Fibroblast of skin of right biceps (primary cell): ENCODE measurements at places on chromosomes 3 and 15.
A peak's percentile ranks its signal among the peaks of the same experiment; 100 is the strongest.

GRCh38 chr3:38111201-38111600 lies 25.7 kb downstream of the ACAA1 start:
- no peak for DNase-seq

- no peak for DNase-seq
Measured at GRCh38 chr3:9809239-9809614, 835 bp upstream of the TTLL3 start.

- DNase-seq = peak; percentile 62
Measured at GRCh38 chr3:186277268-186277909, 84.6 kb downstream of the DGKG start.

GRCh38 chr3:167978071-167978470 lies 117.7 kb downstream of the GOLIM4 start:
- no peak for DNase-seq

DNA sequence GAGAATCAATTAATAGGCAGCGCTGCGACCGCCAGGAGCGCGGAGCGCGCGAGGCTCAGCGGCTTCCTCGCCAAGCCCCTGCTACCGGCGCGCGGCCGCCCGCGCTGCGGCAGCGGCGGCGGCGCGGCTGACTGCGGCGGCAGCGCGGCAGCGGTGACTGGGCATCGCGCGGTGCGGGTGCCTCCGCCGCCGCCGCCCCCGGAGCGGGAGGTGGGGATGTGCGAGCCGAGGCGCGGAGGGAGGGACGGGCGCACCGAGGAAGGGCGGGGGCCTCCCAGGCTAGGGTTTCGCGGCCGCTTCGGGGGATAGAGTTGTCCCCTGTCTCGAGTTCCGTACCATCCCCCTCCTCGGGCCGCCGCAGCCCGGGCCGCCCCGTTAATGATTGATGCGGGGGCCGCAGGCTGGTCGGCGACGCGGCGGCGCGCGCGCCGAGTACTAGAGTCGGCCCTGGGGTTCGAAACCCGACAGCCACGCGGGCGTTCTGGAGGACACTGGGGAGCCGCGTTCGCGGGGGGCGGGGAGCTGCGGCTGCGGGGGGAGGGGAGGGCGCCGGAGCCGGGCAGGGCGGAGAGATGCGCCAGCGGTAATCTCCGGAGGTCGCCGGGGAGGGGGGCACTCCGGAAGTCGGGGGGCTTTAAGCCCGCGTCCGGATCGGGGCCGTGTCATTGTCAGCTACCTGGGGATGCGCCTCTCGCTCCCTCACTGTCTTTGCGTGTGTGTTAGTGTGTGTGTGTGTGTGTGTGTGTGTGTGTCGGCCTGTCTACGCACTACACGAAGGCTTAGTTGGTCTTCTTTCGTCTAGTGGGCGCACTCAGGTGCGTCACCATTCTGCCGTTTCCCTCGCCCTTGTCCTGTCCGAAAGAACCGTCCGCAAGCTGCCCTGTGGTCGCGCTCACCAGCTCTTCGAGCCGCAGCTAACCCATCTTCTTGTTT lies at the start of gene PAQR9:
Gene PAQR9 (minus strand): TSS at position 159 of the 933 bp plus-strand sequence. CDS start 338 bp downstream, outside the sequence.
- DNase-seq = no peak
